Neural progenitor cell (in vitro differentiated cells): ENCODE measurements at places on chromosomes 1 and 21. TPM values are rescaled to one million over a fixed set of nuclear protein-coding genes. Genes with fewer than 3 reads are reported as not detected.

DNA sequence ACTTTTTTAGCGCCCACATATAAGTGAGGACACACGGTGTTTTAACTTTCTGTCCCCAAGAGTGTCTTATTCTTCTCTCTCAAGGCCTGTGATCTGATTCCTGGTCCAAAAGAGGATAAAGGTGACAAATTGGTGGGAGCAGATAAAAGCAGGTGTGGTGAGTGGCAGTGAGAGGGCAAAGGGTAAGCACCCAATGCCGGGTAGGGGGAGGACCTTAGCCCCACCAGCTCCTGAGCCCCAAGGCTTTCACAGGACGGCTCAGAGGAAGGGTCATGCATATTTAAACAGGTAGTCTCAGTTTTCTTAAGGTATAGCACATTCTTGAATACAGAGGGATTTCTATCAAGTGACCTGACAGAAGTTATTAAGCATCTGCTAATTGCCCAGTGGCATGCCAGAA lies 19.6 kb downstream of the LBR start:
- peaks cover 18% of the 10 kb centered on the region for H3K36me3 ChIP-seq
- no peak overlapping the region for H3K27ac ChIP-seq
- H3K4me1 ChIP-seq, result peaks cover 6% of the 10 kb centered on the region
- DNase-seq, result no peak
- H3K4me3 ChIP-seq, result no peak overlapping the region
- no peaks in the 10 kb centered on the region for H3K27me3 ChIP-seq

- no peak overlapping the region for H3K4me3 ChIP-seq
- no peaks in the 10 kb centered on the region for H3K36me3 ChIP-seq
- H3K27ac ChIP-seq, result no peak overlapping the region
- H3K4me1 ChIP-seq, result peaks cover 7% of the 10 kb centered on the region
- H3K27me3 ChIP-seq, result no peaks in the 10 kb centered on the region
- no peak for DNase-seq
Observed at GRCh38 chr1:229167318-229167717, 103.6 kb upstream of the RAB4A start.

NUCKS1 gene
- total RNA-seq, result 449 and 700 TPM in 2 replicates

DNA sequence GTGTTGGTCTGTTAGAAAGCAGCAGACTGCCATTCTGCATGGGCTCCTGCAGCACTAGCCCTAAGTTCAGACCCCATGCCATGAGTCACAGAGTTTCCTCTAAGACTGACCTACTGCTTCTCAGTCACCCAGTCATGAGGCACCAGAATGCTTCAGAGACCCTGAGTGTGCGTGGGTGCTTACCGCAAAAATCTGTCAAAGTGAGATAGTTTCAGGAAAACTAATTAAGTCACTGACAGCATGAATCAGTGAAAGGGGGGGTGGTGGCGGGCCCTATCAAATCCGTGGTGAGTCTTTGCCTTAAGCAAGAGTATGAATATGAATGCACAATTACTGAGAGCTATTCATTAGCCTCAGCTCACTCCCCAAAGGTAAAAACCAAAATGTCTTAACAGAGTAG lies 98.1 kb downstream of the KCTD3 start:
- H3K36me3 ChIP-seq, result no peaks in the 10 kb centered on the region
- no peak overlapping the region for H3K27ac ChIP-seq
- no peaks in the 10 kb centered on the region for H3K27me3 ChIP-seq
- H3K4me3 ChIP-seq, result no peak overlapping the region
- no peak for DNase-seq

DNA sequence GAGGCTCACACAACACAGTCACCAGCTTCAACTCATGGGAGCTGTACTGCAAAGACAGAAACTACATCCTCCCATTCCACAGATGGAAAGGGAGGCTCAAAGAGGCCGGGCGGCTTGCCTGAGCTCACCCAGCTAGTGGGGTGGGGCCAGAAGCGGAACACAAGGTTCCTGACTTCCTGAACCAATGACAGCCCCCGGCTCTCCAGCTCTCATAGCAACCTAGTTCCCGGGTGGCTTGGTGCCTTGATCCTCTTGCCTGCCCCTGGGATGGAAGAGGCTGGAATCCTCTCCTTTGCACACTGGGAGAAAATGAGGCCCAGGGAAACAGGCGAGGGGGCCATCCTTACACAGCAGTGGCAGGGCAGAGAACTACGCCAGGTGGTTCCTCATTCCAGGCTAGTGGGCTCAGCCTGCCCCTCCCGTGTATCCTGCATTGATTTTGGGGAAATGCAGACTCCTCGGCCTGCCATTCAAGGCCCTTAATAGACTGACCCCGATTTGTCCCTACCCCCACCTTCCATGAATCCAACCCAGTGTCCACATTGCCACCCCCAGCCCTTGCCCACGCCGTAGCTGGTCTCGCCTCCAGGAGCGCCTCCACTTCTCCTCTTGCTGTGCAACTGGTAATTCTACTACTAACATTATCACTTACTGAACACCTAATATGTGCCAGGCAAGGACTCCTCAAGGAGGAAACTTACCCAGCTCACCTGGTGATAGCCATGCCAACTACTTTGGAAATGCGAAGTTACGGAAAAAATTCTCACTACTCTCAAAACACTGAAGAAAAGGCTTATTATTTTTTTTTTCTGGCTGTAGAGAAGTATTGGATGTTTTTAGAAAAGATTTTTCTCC lies 5.0 kb downstream of the RAP1GAP start:
- H3K27ac ChIP-seq, result no peak overlapping the region
- DNase-seq, result peak; percentile 18
- no peaks in the 10 kb centered on the region for H3K36me3 ChIP-seq
- H3K4me1 ChIP-seq, result peaks cover 9% of the 10 kb centered on the region

DNA sequence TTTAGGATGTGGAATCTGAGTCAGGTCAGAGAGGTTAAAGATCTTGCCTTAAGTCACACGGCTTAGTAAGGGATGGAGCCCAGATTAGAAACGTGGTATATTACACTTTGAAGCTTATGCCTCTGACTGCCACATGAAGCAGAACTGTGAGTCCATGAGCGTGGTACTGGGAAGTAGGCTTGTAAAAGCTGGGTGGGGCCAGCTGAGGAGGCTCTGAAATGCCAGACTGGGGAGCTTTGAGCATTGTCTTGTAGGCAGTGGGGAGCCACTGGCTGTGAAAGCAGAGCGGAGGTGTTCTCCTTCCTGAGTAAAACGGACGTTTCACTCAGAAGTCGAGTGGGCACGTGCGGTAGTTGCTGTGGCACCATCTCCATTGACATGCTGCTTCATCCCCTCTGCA lies 72.6 kb upstream of the USP24 start:
- DNase-seq, result no peak
- H3K36me3 ChIP-seq, result no peaks in the 10 kb centered on the region
- no peaks in the 10 kb centered on the region for H3K4me1 ChIP-seq
- no peaks in the 10 kb centered on the region for H3K27me3 ChIP-seq
- no peak overlapping the region for H3K27ac ChIP-seq

- no peak overlapping the region for H3K4me3 ChIP-seq
- DNase-seq, result no peak
- no peaks in the 10 kb centered on the region for H3K27me3 ChIP-seq
- no peak overlapping the region for H3K27ac ChIP-seq
Observed at GRCh38 chr1:87224201-87224600, 104.5 kb upstream of the LMO4 start.

DNA sequence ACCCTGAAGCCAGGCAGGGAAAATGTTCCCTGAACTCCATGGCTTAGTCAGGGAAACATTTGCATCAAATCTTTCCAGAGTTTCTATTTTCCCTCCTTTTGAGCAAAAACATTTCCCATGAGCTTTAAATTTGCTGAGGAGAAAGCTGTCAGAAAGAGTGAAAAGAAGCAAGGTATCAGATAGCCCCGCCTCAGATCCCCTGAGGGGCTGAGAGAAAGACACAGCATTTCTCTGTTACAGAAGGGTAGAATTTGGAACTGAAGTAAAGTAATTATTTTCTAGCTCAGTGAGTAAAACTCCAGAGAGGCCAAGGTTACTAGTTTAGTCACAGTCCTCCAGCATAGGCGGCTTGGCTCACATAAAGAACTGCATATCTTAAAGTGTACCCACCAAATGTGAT lies 10.6 kb downstream of the FMO1 start:
- no peaks in the 10 kb centered on the region for H3K36me3 ChIP-seq
- H3K27me3 ChIP-seq, result no peaks in the 10 kb centered on the region
- H3K4me1 ChIP-seq, result peaks cover 24% of the 10 kb centered on the region
- no peak overlapping the region for H3K27ac ChIP-seq
- no peak for DNase-seq

GRCh38 chr1:117616967-117617366 lies 11.1 kb downstream of the TENT5C start:
- H3K27me3 ChIP-seq, result no peaks in the 10 kb centered on the region
- DNase-seq, result no peak
- H3K4me1 ChIP-seq, result no peaks in the 10 kb centered on the region
- H3K27ac ChIP-seq, result no peak overlapping the region
- H3K36me3 ChIP-seq, result no peaks in the 10 kb centered on the region

OR2T33 gene
- total RNA-seq, result not detected in 2 replicates

DNA sequence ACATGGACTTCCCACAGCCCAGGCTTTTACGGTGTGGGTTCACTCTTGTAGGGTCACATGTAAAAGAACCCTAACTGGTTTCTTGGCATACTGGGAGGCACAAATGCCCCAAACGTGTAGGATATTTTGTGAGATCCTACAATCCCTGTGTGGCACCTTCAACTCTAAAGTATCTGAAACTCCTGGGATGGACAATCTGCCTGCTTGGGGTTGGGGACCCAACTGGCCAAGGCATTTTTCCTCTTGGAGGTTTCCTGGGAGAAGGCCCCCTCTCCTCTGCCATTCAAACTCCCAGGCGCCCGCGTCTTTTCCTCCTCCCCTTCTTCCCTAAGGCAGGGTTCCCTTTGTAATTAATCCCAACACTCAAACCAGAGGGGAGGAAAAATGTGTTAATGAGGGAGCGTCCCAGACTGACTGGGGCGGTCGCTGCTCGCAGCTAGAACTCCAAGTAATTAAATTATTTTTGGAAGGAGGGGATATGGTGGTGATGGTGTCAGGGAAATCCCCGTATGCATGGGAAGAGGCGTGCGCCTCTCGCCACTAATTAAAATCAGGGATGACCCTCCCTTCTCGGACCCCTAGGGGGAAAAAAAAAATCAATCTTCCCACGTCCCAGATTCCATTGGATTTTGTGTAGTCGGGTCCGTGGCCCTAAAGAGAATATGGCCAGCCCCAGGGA lies 681 bp upstream of the VANGL2 start:
- peaks cover 54% of the 10 kb centered on the region for H3K4me1 ChIP-seq
- H3K36me3 ChIP-seq, result no peaks in the 10 kb centered on the region
- peak; percentile 76 for DNase-seq
- H3K27ac ChIP-seq, result peak overlapping the region; percentile 97

FCRL1 gene
- total RNA-seq, result not detected in 2 replicates

GBP4 gene
- not detected in 2 replicates for total RNA-seq

GRCh38 chr1:62038594-62039284 lies 155.9 kb upstream of the L1TD1 start:
- H3K4me1 ChIP-seq, result peaks cover 9% of the 10 kb centered on the region
- H3K27ac ChIP-seq, result no peak overlapping the region
- H3K36me3 ChIP-seq, result no peaks in the 10 kb centered on the region
- no peak overlapping the region for H3K4me3 ChIP-seq

ADAMTSL4 gene
- not detected in 2 replicates for total RNA-seq

GRCh38 chr1:88463401-88463985 lies 220.6 kb upstream of the PKN2 start:
- H3K4me1 ChIP-seq, result peaks cover 12% of the 10 kb centered on the region
- DNase-seq, result no peak
- H3K27me3 ChIP-seq, result peaks cover 7% of the 10 kb centered on the region
- no peaks in the 10 kb centered on the region for H3K36me3 ChIP-seq

GRCh38 chr1:81540216-81540615 lies 260.5 kb upstream of the ADGRL2 start:
- H3K4me3 ChIP-seq, result no peak overlapping the region
- no peak overlapping the region for H3K27ac ChIP-seq

- H3K27ac ChIP-seq, result no peak overlapping the region
- no peak overlapping the region for H3K4me3 ChIP-seq
- peaks cover 14% of the 10 kb centered on the region for H3K4me1 ChIP-seq
- no peaks in the 10 kb centered on the region for H3K27me3 ChIP-seq
- DNase-seq, result no peak
Observed at GRCh38 chr1:80776266-80776665, 1024.5 kb upstream of the ADGRL2 start.

GRCh38 chr1:227949341-227949921 lies 1.7 kb upstream of the WNT9A start:
- H3K36me3 ChIP-seq, result no peaks in the 10 kb centered on the region
- no peak for DNase-seq
- no peak overlapping the region for H3K4me3 ChIP-seq
- H3K27me3 ChIP-seq, result peaks cover 32% of the 10 kb centered on the region

DNA sequence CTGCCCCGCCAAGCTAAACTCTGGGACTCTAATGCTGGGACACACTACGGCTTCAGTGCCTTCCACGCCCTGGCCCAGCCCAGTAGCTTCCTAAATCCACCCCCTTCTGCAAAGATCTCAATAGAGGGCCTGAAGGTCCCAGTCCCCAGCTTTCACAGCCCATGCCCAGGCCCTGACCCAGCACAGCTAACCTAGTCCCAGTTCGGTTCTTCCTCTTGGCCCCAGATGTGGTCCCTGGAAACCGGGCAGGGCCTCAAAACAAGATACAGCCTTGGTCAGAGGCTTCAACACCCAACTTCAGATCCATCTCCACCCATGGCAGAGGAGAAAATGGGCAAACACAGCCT lies 646 bp upstream of the PDZK1IP1 start:
- no peak overlapping the region for H3K4me3 ChIP-seq
- H3K27ac ChIP-seq, result no peak overlapping the region
- H3K27me3 ChIP-seq, result peaks cover 20% of the 10 kb centered on the region
- DNase-seq, result no peak
- H3K4me1 ChIP-seq, result peaks cover 3% of the 10 kb centered on the region
- H3K36me3 ChIP-seq, result no peaks in the 10 kb centered on the region

DNA sequence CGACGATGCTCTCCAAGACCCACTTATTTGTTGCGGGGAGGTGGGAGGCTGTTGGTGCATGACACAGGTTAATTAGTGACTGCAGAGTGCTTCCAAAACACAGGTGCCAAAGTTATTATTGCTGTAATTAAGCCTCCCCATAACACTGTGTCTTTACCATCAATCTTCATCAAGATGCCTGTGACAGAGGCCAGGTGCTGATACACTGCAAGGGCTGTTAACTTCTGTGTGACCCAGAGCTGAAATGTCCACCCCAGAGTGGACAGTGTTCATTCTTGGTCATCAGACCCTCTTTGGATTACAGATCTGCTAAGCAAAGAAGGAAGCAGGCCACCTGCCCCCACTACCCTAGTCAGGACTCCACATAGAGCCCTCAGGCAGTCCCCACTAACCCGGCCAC lies 55.5 kb downstream of the CAPN8 start:
- no peaks in the 10 kb centered on the region for H3K27me3 ChIP-seq
- no peaks in the 10 kb centered on the region for H3K4me1 ChIP-seq
- H3K4me3 ChIP-seq, result no peak overlapping the region
- no peak for DNase-seq
- H3K36me3 ChIP-seq, result no peaks in the 10 kb centered on the region

DNA sequence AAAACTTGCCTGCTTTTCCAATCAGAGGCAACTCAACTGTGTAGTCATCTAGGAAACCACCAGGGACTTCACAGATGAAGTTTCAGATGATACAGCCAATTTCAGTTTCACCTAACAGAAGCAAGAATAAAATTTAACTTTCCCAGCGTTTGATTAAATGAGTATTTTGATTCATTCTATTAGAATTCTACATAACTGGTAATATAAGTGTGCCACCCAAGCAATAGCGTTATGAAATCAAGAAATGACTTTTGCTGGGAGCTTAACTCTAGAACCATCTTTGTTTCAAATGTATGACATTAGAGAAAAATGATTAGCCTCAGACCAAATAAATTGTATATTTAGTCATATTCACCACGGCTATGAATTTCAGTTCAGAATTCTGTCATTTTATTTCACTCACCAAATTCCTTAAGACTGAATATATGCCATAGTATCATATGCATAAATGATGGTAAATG lies 239.3 kb downstream of the NRIP1 start:
- H3K4me3 ChIP-seq, result no peak overlapping the region
- no peak for DNase-seq
- no peaks in the 10 kb centered on the region for H3K36me3 ChIP-seq
- H3K27me3 ChIP-seq, result no peaks in the 10 kb centered on the region
- H3K27ac ChIP-seq, result no peak overlapping the region
